Activated T-helper 2 cell treated with anti-CD3 and anti-CD28 coated beads, Interferon-gamma antibody, Interleukin-2, Interleukin-4, amounts not matched to agents 10 μg/mL and 5 μg/mL and 100 μg/mL, durations not matched to agents 14 hours and 24 hours and 36 hours (primary cell): ENCODE measurements at places on chromosomes 5 and 9.

DNA sequence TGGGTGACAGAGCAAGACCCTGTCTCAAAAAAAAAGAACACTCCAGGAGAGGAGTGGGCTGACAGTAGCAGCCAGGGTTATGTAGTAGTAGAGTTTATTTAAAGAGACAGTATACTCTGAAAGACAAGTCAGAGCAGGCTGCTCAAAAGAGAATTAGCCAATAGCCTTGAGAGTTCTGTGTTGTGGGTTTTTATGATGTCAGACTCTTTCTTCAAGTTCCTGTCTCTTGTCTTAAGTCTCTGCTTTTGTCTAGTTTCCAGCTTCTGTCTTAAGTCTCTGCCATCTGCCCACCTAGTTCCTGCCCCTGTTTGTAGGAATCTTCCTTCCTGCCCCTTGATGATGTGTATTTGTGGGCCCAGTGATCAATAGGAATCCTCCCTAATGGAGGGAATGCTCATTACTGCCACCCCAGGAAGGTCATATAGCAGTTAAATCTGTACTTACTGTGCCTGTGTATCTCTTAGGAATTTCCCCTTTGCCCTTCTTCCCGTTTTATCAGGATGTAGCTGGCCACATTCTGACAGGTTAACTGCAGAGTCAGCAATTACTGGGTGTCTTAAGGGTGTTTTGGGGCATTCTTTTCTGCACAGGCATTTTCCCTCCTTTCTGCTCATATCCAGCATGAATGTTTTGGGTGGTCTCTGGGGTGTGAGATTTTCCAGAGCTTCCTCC, 580.5 kb upstream of the SGCD start:
- no peak overlapping the region for H3K27ac ChIP-seq

DNA sequence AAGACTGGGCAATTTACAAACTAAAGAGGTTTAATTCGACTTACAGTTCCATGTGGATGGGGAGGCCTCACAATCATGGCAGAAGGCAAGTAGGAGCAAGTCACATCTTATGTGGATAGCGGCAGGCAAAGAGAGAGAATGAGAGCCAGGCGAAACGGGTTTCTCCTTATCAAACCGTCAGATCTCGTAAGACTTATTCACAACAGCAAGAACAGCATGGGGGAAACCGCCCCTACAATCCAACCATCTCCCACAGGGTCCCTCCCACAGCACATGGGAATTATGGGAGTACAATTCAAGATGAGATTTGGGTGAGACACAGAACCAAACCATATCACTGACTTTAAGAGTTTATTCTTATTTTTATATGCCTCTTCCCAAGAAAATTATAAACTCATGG, 60.3 kb downstream of the RFK start:
- no peak overlapping the region for H3K4me3 ChIP-seq
- DNase-seq: no peak
- no peak overlapping the region for H3K27ac ChIP-seq
- no peaks in the 10 kb centered on the region for H3K27me3 ChIP-seq
- peaks cover 3% of the 10 kb centered on the region for H3K4me1 ChIP-seq
- H3K36me3 ChIP-seq: no peaks in the 10 kb centered on the region

- peaks cover 48% of the 10 kb centered on the region for H3K36me3 ChIP-seq
- no peak overlapping the region for H3K27ac ChIP-seq
- peaks cover 35% of the 10 kb centered on the region for H3K4me1 ChIP-seq
These were observed 11.8 kb downstream of the RMI1 start for GRCh38 chr9:83992407-83992806.

DNA sequence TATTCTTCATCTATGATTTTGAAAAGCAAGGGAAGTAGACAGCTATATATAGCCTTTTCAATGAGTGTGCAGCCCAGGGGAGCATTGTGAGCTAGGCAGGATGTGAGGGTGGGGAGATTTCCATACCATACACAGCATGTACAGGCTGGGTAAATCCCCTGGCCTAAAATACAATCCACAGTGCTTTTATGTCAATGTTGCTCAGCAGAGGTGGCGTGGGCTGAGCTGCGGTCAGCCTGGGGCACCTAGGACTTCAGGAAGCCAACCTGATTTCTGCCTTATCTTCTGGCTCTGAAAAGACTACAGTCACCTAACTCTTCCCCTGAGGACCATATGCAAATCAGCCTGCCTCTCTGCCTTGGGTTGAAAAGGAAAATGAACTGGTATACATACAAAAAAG, 6.3 kb upstream of the GARIN3 start:
- H3K4me1 ChIP-seq: peaks cover 72% of the 10 kb centered on the region
- peak; percentile 78 for DNase-seq
- peak overlapping the region; percentile 73 for H3K4me3 ChIP-seq

GRCh38 chr5:163916376-163916775, 411.0 kb downstream of the MAT2B start:
- H3K36me3 ChIP-seq: no peaks in the 10 kb centered on the region
- H3K4me1 ChIP-seq: no peaks in the 10 kb centered on the region
- H3K27ac ChIP-seq: no peak overlapping the region
- no peak overlapping the region for H3K4me3 ChIP-seq
